Adipocyte (in vitro differentiated cells): ENCODE measurements at places on chromosomes 11 and 22.
A peak's percentile ranks its signal among the peaks of the same experiment; 100 is the strongest.

DNA sequence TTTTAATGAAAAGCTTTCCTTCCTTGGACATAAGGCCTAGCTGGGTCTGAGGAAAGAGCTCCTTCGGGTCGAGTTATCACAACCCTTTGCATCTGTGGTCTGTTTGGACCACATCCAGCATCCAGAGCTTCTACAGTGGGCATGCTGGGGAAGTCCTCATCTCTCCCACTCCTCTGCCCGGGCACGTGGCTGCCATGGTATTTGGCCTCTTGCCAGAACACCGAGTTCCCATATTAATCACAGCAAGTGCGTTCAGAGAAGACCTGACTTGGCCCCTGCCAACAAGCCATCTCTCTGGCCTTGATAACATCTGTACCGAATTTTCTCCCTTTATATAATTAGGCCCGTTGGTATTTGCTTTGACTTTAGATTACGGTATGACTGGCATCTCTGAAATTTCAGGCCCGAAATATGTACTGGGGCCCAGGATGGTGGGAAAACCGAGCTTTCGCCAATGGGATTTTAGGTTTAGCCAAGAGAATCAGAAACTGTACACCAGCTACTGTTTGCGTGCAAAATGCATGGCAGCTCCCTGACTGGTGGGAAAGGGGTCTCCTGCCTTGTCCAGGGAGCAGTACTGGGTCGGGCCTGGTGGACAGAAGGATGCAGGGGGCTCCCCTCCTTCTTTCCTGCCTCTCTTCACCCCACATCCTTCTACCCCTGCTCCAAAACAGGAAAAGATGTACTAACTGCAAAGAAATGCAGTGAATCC, 90.0 kb downstream of the MICAL2 start:
- peak; percentile 85 for DNase-seq

- peak; percentile 80 for DNase-seq
Measured at GRCh38 chr11:74493791-74494630, 487 bp upstream of the LIPT2 start.

DNA sequence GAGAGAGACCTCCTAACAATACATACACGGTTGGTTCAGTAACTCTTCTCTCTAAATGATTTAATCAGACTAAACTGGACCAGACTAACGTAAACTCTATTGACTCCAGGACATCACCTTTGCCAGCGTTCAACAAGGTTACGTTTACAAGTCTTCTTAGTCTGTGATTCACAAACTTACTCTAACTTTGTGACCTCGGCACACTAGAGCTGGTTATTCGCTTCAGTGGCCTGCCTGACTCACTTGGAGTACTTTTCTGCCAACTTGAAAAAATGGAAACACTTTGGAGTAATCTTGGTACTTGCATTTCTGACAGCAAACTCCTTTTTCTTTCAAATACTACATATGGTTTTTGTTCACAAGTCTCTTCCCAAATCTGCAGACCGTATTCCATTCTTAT, 26.2 kb downstream of the MTMR2 start:
- DNase-seq, result no peak

GRCh38 chr22:35330258-35330861, 30.7 kb downstream of the TOM1 start:
- DNase-seq, result no peak

- DNase-seq, result no peak
Measured at GRCh38 chr11:115379528-115379927, 124.7 kb downstream of the CADM1 start.

DNA sequence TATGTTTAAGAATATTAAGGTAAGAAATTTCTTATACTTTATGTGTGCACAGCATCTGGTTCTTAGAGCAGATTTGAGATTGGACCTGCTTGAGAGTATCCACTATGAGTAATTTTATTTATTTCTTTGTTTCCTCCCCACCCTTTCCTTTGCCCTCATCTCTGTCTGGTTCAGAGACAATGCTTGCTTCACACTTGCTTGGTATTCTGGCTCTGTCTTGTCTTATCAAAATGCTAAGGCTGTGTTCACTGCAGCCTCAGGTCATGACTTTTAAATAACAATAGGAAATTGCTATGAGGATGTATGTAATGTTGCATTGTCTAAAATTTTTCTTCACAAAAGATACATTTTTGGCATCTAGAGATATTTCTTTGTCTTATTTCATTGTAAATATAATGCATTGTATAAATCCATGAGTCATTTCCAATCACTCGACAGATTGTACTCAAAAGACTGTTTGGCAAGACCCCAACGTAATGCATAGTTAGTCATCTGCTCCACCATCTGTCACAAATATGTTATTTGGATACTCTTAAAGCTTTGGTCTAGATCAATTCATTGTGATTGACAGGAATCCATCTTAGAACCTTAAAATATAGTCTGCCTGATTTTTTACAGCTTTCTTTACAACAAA, 395.7 kb downstream of the AASDHPPT start:
- DNase-seq, result peak; percentile 34

DNA sequence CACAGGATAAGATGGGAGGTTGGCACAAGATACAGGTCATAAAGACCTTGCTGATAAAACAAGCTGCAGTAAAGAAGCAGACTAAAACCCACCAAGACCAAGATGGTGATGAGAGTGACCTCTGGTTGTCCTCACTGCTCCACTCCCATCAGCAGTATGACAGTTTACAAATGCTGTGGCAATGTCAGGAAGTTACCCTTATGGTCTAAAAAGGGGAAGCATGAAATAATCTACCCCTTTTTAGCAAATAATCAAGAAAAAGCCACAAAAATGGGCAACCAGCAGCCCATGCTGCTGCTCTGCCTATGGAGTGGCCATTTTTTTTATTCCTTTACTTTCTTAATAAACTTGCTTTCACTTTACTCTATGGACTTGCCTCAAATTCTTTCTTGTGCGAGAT, 8.7 kb upstream of the PIWIL4 start:
- DNase-seq, result no peak
